Cardiac septum (tissue), 1 donor: ENCODE measurements at places on chromosomes 2 and 18. TPM values are rescaled to one million over a fixed set of nuclear protein-coding genes. Genes with fewer than 3 reads are reported as not detected.
A peak's percentile ranks its signal among the peaks of the same experiment; 100 is the strongest.

Gene EGR4
- total RNA-seq: not detected

- no peak for DNase-seq
Observed at GRCh38 chr2:215683295-215683694, 247.4 kb upstream of the FN1 start.

- no peak for DNase-seq
Observed at GRCh38 chr2:69134306-69134945, 121.4 kb downstream of the ANTXR1 start.

Gene C2orf78
- not detected for total RNA-seq

Gene MERTK
- 5.8 TPM for total RNA-seq

Gene BUB1
- 0.83 TPM for total RNA-seq

Gene C2orf81
- 1.1 TPM for total RNA-seq

- DNase-seq: no peak
Observed at GRCh38 chr2:230870544-230871360, 6.0 kb downstream of the ITM2C start.

Gene AKAIN1
- not detected for total RNA-seq

DNA sequence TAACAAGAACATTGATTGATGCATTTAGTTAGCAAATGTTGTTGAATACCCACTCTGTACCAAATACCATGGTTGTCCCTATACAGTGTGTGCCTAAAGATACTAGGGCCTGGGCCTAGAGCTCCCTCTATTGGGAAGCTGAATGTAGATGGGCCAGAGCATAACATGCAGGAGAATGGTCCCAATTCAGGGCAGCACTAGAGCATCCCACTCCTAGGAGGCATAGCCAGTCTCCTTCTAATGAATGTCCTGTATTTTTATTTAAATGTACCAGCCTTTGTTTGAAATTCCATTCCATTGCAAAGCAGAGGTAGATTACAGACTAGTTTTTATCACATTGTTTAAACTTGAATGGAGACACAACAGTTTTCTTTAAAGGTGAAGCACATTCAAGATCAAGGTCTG, 90.6 kb downstream of the FEZ2 start:
- no peak for DNase-seq

Gene CRYBA2
- total RNA-seq: not detected

- DNase-seq: no peak
Observed at GRCh38 chr2:105488285-105488684, 89.4 kb upstream of the FHL2 start.

- no peak for DNase-seq
Observed at GRCh38 chr18:24630346-24630880, 170.0 kb downstream of the HRH4 start.

DNA sequence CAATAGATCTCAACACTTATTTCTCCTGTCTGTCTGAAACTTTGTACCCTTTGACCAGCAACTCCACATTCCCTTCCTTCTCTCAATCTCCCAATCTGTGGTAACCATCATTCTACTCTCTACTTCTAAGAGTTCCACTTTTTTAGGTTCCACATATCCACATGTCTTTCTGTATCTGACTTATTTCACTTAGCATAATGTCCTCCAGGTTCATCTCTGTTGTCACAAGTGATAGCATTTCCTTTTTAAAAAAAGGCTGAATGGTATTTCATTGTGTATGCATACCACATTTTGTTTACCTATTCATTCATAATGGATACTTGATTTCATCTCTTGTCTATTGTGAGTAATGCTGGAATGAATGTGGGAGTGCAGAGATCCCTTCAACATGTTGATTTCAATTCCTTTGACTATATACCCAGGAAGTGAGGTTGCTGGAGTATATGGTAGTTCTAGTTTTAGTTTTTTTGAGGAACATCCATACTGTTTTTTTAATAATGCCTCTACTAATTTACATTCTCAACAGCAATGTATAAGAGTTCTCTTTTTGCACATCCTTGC, 18.8 kb upstream of the MMADHC start:
- no peak for DNase-seq

Gene IL1A
- not detected for total RNA-seq

GRCh38 chr2:143690235-143690634, 561.0 kb downstream of the ARHGAP15 start:
- DNase-seq: no peak

DNA sequence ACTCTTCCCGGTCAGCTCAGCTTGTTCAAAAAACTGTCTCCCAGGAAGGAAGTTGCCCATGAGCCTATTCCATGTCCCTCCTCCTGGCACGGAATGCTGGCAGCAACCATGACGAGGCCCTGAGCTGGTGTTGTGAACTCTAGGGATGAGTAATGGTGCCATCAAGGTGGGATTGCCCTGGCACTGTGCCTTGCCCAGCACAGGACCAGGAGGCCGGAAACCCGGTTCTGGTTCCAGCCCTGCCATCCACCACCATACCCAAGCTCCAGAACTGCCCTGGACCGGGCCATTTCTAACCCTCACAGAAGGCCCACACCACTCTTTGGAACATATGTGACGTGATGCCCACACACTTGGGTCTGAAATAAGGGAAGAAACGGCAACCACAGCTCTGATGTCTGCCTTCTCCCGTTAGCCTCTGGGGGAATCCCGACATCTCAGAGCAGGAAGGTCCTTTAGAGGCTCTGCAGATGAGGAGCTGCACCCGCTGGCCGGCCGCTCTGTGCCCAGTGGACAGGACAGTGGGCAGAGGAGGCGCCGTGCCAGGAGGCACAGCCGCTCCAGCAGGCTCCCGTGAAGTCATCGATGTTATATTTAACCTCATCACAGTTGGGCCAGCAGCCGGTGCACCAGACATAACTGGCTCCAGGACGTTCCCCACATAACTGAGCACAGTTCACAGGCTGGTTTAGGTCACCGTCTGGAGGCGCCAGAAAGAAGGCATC, 462.1 kb upstream of the ID2 start:
- DNase-seq: peak; percentile 85

Gene SPRED2
- total RNA-seq: 22.0 TPM

DNA sequence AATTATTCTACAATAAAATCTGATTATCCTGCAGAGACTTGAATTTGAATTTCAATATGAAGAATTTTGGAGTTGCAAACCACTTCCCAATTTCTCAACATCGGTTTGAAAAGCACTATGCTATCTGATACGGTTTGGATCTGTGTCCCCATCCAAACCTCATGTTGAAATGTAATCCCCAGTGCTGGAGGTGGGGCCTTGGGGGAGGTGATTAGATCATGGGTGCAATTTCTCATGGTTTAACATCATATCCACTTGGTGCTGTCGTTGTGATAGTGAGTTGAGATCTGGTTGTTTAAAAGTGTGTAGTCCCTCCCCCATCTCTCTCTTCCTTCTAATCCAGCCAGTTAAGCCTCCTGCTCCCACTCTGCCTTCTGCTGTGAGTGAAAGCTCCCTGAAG, 205.7 kb downstream of the NBAS start:
- no peak for DNase-seq

Gene DLGAP1
- total RNA-seq: 6.5 TPM

GRCh38 chr2:145744541-145745386, 1224.8 kb upstream of the ZEB2 start:
- DNase-seq: no peak

- no peak for DNase-seq
Observed at GRCh38 chr18:12838178-12838634, 45.8 kb downstream of the PTPN2 start.

GRCh38 chr2:156883804-156884203, 373.7 kb upstream of the GALNT5 start:
- DNase-seq: no peak

Gene STPG4
- not detected for total RNA-seq

Gene CIDEA
- 0.40 TPM for total RNA-seq

DNA sequence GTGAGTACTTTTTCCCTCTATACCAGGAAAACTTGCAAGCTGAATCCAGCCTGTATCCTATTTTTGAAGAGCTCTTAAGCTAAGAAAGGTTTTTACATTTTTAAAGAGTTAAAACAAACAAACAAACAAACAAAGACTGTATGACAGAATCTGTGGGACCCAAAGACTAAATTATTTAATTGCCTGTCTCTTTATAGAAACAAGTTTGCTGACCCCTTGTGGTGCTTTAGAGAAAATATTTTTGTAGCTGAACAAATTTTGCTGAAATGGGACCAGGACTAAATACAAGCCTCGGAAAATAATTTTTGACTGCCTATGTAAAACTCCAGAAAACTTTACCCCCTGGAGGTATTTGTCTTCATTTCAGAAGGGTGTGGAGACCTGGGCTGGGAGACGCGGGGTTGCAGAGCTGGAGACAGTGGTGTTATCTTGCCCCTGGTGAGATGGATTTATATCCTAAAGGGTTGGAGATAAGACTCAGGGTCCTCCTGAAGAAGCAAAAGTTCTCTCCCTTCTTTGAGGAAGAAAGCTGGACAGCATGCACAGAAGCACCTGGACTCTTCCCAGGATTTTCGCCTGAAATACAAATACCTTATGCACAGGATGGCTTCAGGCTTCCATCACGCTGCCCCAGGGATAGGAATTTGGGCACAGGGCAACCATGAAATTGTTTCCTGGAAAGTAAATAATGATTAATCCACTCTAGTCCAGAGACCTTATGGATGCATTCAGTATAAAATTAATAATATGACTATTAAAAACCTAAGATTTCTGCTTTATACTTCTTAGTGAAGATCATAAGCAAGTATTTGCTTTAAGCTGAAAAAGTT, 54.3 kb downstream of the TMX3 start:
- DNase-seq: no peak

- no peak for DNase-seq
Observed at GRCh38 chr2:118954297-118955060, 12.5 kb downstream of the MARCO start.

- no peak for DNase-seq
Observed at GRCh38 chr2:99072551-99072950, 69.0 kb upstream of the C2orf15 start.

DNA sequence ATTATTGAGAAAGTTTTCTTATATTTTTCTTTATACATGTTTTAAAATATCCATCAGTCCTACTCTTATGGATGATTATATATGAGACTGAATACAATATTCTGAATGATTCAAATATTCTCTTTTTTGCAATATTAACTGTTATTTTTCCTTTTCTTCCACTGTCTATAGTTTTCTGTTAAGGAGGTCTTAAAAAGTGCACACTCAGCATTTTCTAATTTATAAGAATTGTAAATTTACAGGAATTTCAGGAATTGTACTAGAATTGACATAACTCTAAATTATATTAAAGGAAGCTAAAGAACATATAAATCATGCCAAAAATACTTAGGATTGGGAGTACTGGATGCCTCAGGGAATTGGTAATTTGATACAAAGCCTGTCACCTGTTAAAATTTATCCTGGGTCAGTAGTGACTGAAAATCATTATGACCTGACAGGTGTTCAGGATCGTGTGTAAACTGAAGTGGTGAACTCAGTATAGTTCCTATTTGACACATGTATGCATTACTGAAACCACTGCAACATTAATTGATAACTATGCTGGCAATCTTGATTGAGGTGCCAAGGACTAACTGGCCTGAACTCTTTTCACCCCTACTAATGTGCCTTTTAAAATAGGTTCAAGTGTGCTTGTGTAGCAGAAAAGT, 30.4 kb downstream of the MSTN start:
- DNase-seq: no peak

Gene AGXT
- not detected for total RNA-seq

DNA sequence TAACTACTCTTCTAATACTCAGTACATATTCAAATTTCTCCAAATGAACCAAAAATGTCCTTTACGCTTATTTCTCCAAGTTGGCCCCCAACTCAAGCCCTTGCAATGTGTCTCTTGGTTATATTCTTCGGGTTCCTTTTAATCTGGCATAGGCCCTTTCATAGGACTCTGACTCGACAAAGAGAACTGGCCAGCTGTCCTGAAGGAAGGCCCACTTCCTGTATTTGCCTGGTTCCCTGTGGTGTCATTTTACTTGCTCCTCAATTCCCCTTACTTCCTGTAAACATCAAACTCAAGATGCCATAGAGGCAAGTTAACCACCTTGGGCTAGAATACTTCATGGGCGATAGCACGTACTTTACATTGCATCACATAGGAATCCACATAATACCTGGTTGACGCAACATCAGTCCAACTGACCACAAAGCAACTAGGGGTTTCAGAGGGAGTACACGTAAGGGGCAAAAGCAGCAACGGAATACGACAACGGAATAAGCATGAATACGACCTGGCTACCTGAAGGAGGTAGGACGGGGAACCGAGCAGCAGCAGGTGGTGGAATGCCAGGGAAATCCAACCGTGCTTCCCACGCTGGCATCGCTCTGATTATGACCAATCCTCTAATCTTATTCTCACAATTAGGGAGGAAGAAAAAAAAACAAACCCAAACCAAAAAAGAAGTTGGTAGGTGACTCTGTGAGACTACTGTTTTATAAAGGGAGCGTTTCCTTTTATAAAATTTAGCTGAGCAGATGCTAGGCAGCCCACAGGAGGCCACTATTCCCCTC, 823 bp upstream of the GORASP2 start:
- no peak for DNase-seq

DNA sequence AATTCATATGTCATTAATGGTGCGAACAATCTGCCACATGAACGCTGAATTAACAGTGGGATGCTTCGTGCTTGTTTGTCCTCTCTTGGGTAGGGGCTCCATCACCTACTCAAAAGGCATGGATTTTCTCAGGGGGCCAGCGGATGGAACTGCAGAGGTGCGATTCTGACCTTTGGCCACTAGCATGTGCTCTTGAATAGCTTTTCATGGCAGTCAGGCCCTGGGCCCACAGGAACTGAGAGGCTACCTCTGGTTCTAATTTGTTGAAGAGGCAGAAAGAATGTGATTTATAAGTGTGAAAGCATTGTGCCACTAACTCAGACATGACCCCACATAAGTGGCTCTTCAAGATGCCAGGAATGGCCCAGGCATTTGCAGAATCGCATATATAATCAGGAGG, 283.2 kb downstream of the INSIG2 start:
- DNase-seq: no peak

Gene MEIS1
- total RNA-seq: 24.7 TPM

- no peak for DNase-seq
Observed at GRCh38 chr2:45199973-45200372, 190.7 kb upstream of the SIX2 start.

DNA sequence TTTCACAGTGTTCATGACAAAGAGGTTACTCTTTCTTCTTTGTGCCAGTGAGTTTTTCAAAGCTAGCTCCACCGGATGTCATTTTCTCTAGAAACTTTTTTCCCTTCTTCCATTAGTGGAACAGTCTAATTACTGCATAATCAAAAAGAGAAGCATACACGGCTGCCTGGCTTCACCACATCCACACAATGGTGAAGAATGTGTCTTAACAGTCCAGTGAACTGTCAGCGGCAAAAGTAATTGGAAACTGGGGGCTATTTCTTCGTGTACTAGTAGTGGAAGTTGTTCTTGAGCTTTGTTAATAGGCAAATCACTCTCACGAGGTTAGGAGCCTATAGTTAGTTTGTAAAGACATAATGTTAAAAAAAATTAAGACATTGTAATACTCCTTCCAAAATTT, 32.9 kb upstream of the PIK3C3 start:
- DNase-seq: no peak

- no peak for DNase-seq
Observed at GRCh38 chr2:213232649-213233437, 51.4 kb upstream of the SPAG16 start.
